ENCODE measurements at places on chromosomes 4 and X.

DNA sequence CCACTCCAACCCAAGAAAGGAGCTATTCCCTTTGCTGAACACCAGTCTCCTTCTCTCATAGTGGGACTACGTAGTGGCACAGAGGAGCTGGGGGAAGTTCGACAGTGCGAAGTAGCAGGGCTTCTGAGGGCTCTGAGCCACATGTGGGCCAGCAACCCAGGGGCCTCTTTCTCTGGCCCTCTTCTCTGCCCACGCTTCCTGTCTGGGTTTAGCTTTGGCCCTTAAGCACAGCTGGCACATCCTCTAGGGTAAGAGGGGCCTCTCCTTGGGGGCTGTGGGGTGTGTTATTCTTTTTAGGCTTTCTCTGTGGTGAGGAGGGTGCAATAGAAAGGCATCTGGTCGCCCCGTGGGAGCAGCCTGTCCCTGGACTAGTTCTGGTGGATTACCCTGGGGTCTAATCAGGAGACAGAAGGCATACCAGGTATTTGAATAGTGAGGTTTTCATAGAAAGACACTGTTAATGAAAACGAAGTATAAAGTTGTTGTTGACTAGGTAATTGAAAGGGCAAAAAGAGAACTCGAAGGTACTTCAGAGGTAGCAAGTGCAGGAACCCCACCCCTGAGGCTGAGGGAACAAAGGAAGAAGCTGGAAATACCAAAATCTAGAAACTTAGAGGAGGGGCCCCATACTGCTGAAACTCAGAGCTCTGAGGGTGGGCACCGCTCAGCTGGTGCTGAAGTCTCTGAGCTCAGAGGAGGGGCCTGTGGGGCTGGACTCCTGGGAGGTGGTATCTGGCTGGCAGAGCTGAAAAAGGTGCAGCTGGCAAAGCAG lies 151.9 kb upstream of the RPS6KA3 start:
- DNase-seq, result no peak

- DNase-seq, result no peak
These were observed 407.4 kb upstream of the AADAT start for GRCh38 chr4:170497112-170497511.

DNA sequence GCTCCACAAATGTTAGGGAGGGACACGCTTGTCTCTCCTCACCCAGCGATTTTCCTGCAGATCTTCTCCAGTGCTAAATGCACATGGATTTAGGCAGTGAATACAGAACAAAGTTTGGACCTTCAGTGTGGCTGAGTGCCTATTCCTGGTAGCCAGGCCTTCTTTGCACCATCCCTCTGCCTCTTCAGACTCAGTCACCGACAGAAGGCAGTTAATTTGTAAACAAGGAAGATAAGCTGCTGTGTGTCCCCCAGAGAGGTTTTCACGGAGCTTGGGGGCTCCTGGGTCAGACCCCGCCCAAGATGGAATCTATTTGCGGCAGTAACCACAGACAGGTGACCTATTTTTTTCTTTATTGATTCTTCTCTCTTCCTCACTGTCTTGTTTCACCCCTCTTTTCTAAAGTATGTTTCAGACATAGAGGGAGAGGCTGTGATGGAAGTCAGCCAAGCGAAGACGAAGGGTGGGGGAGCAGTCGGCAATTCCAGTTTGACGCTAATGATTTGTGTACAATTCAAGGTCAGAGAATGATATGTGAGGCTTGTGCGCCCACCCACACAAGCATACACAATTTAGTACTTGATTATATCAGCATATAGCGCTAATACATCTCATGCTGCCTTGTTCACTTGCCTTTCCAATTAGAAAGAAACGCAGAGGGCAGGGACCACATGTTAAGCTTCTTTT lies 200.8 kb downstream of the MGST2 start:
- DNase-seq, result no peak

DNA sequence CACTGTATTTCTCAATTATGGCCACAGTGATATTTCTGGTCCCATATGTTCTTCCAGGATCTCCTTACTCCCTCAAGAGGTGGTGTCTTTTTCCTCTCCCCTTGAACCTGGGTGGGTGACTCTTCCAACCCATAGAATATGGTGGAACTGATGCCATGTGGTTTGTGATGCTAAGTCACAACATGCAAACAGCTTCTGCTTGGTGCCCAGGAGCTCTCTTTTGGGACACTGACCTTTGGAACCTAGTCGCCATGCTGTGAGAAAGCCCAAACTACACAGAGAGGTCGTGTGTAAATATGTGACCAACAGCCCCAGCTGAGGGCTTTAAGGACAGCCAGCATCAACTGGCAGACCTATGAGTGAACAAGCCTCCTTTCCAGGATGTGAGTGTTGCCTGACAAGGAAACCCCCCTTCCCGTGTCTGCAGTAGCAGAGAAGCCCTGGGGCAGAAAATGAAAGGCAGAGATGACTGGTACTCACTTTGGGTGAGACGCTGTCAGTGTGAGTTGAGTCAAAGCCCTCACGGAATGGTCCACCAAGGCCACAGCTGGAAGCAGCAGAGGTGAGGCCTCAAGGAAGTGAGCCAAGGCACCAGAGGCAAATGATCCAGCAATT lies 223.4 kb downstream of the BCOR start:
- peak; percentile 98 for DNase-seq

- DNase-seq, result no peak
These were observed 113.9 kb downstream of the CT47B1 start for GRCh38 chrX:120761810-120762209.

- no peak for DNase-seq
These were observed 32.9 kb downstream of the LUZP4 start for GRCh38 chrX:115322375-115322774.

GRCh38 chr4:105619188-105619931 lies 66.9 kb downstream of the ARHGEF38 start:
- no peak for DNase-seq

DNA sequence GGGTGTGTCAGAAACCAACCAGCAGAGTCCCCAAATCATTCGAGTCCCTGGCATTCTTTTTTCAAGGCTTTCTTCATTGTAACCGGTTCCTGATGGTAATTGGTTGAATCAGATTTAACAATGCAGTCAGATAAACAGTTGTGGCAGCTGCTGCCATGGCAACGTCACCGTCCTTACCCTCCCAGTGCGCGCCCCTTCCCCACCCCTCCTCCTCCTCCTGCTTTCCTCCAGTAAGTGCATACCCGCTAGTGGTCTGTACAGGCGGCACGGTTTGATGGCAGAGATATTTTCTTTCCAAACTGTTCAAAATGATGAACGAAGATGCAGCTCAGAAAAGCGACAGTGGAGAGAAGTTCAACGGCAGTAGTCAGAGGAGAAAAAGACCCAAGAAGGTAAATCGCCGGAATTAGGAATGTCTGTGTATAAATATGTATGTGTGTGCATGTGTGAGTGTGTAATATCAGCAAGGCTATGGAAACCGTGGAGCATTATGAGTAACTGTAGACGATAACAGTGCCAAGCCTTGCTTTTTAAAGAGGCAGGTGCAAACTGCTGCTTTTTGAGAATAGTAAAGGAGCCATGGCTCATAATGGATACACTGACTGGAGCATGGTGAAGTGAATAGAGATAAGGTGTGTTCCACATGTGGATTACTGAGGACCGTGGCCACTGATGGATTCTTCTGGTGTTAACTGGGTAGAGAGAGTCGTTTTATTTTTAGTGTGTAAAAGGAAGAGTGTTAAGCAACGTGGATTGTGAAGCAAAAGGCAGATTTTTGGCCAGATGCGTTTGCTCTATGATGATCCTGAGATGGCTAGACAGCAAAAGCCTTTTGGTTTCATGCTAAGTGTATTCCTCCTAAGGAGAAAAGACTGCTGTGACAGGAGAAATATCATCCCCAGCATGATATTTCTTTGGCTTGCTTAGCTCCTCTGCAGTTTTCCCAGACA lies at the start of gene ANK2:
Gene ANK2 (plus strand): TSS at position 233 of the 950 bp plus-strand sequence. CDS start 76 bp downstream, at position 309.
- no peak for DNase-seq

DNA sequence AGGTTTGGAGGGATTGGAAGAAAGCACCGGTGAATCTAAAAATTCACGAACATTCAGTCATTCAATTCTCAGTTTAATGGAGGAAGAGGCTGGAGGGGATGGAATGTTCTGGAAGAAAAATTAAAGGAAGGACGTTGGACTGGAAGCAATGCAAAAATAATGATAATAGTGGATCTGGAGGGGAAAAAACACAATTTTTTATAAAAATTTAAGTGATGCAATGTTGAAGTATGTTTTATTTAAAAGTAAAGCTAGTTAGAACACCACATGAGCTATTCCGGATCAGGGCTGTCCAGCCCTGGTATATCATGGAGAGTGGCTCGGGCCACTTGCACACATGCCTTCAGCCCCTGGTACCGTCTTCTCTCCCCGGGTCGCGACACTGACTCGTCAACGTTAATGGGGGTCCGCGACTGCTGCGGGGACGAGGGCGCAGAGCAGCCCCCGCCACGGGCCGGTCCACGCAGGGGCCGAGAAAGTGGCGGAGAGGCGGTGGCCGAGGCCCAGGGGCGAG lies 204.6 kb downstream of the TENM3 start:
- DNase-seq, result no peak

- DNase-seq, result no peak
These were observed 87.0 kb downstream of the ANXA3 start for GRCh38 chr4:78638337-78639172.

DNA sequence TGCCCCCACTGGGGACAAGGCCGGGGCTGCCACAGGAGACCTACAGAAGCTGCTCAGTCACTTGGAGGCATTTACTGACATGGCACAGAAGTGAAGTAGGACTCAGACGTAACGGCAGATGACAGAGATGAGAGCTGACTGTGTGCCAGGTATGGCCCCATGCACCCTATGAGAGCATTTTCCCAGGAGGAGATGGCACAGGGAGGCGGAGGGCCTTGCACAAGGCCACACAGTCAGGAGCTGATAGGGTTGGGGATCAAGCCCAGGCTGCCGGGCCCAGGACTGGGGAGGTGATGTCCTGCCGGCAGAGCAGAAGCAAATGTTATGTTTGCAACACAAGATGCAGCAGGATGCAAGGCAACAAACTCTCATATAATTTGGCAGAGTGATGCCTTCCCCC lies 34.1 kb downstream of the NAT8L start:
- DNase-seq, result no peak

DNA sequence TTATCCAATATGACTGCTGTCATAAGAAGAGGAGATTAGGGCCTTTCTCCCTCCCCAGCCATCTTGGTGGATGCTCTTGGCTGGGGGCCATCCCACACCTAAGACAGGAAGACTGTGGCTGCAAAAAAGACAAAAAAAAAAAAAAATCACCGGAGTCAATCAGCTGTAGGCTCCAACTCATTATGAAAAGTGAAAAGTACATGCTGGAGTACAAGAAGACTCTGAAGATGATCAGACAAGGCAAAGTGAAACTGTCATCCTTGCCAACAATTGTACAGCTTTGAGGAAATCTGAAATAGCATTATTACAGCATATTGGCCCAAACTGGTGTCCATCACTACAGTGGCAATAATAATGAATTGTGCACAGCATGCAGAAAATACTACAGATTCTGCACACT lies 5.2 kb downstream of the EGFL6 start:
- peak; percentile 34 for DNase-seq

DNA sequence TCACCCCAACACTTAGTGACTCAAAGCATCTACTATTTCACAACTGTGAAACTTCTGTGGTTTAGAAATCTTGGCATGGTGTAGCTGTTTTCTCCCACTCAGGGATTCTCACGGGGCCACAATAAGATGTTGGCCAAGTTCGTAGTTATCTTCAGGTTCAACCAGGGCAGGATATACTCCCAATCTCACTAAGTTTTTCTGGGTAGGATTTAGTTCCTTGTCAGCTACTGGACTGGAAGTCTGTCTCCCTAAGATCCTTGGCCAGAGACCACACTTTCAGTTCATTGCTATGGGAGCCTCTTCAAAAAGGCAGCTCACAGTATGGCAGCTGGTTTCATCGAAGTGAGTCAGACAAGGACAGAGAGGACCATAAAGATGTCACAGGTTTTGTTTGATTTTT lies 111.7 kb upstream of the PDHA2 start:
- no peak for DNase-seq

GRCh38 chrX:125507119-125507518 lies 187.4 kb downstream of the TEX13C start:
- no peak for DNase-seq

- DNase-seq, result no peak
These were observed 48.0 kb downstream of the ARAP2 start for GRCh38 chr4:36196145-36196913.

DNA sequence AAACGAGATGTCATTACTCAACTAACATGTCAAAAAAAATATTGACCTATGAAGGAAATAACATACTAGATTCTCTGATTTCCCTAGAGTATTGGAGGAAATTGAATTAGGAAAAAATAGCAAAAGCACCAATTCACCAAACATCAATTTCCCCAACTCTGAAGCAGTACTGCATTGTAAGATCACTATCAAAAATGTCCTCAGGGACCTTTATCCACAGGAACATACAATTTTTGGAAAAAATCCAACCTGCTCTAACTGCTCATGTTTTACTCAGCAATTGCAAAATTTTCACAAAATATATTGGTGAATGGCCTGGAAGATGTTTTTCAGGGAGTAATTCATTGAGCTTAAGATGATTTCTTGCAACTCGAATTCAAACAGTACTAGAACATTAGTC lies 239.0 kb upstream of the GIMD1 start:
- no peak for DNase-seq

- DNase-seq, result no peak
These were observed 63.8 kb upstream of the RPS6KA3 start for GRCh38 chrX:20330545-20330944.

- no peak for DNase-seq
These were observed 257.5 kb upstream of the ANKRD50 start for GRCh38 chr4:124970011-124970410.

DNA sequence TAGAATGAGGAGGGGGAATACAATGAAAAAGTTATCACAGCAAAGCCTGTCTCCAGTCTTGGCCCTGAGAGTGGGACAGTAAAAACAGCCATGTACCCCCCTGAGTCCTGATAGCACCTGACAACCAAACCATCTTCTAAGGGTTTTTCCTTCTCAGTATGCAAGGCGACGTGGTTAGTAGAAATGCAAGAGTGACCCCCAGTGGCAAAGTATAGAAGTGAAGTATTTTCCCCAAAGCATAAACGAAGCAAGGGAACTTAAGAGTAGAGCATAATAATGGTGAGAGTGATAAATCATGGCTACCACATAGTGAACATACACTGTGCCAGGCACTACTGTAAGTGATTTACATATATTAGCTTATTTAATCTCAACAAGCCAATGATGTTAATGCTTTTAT lies 52.8 kb downstream of the FAM47C start:
- DNase-seq, result peak; percentile 23

DNA sequence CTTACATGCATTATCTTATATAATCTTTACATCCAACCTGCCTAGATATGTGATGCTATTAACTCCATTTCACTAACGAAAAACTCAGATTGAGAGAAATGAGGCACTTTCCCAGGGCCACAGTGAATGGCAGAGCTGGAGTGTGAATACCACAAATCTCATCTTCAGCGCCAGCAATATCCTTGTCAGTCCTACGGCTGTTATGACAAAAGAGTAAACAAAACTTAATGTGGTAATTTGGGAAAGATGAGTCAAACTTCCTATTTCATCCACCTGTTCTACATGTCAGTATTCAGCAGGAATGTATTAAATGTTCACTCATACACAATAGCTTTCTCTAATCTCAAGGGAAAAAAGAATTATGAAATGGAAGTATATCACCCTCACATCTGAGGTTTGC lies 56.9 kb downstream of the FAT1 start:
- DNase-seq, result no peak
